ENCODE measurements at places on chromosomes 12 and 14.

- DNase-seq: no peak
These were observed 70.5 kb downstream of the ANO2 start for GRCh38 chr12:5874514-5874913.

- DNase-seq: no peak
These were observed 502.7 kb downstream of the SOX5 start for GRCh38 chr12:23446746-23447145.

DNA sequence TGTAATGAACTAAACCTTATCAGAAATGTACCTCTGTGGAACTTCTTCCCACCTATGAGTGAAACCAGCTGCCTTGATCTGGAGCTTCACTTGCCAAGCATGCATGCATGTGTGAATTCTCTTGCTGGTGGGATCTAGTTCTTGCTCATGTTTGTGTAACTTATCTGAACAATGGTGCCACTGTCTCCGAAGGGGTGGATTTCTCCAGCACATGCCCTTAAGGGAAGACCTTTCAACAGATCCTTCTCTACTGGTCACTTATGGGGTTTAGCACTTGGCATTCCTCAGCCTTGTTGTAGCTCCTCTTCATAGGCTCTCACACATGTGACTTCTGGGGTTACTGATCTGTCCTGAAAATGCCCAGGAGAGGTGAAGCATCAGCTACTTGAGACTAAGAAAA, 25.0 kb downstream of the SMOC1 start:
- DNase-seq: no peak

DNA sequence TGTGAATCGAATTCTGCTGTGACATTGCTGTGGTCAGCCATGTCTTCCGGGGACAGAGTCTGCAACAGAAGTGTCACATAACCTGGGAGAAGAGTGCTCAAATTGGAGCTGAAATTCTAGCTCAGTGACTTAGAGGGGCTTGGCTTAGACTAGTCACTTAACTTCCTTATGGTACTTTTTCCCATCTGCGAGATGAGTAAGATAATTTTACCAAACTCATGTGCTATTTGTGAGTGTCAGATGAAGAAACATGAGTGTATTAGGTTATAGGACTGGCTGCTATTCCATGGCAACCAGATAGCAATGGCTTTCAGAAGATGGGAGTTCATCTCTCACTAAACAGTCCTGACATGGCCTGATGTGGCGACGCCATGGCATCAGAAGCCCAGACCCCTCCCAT, 104.1 kb downstream of the CHST11 start:
- DNase-seq: no peak

DNA sequence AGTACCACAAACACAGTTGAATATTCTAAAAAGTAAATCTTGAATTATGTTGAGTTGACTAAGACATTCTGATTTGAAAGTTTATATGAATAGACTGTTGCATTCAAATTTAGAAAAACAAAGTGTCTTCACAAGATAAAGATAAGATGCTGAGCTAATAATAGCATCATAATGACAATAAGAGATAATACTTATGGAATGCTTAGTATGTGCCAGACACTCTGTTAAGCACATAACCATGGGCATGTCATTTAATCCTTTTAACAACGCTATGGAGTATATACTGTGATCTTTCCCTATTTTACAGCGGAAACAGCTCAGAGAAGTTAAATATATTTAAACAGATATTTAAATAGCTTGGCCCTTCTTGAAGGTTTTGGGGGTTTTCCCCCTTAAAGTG, 163.4 kb downstream of the SRGAP1 start:
- no peak for DNase-seq

- no peak for DNase-seq
These were observed 156.8 kb downstream of the CRADD start for GRCh38 chr12:93833946-93834345.

DNA sequence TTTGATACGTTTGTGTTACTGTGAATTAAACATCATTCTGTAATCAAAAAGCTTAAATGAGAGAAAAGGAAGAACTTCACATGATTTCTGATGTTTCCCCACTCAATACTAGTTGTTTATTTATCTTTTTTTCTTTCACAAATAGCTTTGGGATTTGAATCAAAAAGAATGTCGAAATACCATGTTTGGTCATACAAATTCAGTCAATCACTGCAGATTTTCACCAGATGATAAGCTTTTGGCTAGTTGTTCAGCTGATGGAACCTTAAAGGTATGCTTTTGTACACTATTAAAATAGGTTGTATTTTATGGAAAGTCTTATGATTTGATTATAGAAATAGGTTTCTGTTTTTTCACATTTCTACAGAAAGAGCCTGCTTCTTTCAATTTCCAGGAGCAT, 41.5 kb downstream of the APAF1 start:
- DNase-seq: no peak

DNA sequence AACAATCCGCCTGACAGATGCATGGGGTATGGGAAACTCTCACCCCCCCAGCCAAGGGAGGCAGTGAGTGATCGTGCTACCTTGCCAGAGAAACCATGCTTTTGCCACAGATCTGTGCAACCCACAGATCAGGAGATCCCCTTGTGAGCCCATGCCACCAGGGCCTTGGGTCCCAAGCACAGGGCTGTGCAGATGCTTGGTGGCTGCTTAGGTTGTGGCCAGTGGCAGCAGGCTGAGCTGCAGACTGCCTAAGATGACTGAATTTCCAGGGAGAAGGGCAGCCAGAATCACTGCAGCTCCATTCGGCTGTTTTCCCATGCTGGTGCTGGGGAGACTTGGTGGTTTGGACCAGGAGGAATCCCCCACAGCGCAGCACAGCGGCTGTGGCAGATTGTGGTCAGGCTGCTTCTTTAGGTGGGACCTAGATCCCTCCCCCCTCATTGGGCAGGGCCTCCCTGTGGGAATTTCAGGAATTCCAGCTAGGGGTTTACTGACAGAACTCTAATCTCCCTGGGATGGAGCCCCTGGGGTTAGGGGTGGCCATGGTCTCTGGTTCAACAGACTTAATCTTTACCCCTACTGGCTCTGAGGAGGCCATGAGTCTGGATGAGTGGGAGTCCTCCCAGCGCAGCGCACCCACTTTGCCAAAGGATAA, 264.6 kb upstream of the DAAM1 start:
- DNase-seq: no peak

- DNase-seq: no peak
These were observed 179.0 kb upstream of the IGF1 start for GRCh38 chr12:102659200-102659911.

- DNase-seq: no peak
These were observed 243.1 kb downstream of the RAD51B start for GRCh38 chr14:68062651-68063050.

DNA sequence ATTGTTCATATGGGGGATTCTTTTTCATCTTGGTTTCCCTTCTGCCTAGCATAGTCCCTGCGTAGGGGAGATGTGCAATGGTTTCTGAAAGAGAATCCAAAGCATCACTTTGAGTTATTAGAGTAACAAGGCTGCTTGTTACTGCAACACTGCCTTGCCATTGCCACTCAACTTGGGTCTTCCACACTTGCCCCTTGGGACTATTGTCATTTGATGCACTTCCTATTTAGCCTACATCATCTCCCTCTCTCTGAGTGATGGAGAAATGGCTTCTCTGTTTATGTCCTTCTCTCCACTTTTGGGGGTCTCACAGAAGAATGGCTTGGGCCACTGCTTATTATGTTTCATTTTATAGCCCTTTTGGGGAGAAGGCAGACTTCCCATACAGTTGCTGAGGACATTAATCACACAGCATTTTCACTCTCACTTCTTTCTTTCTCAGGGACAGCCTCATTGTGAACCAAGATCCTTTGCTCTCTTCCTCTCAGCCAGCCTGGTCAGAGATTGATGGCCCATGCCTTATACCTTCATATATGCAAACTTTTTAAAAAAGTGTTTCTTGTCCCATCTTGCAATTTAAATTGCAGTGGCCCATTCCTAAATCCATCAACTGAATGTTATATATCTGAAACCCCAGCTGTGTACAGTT, 50.8 kb upstream of the POC1B start:
- no peak for DNase-seq

DNA sequence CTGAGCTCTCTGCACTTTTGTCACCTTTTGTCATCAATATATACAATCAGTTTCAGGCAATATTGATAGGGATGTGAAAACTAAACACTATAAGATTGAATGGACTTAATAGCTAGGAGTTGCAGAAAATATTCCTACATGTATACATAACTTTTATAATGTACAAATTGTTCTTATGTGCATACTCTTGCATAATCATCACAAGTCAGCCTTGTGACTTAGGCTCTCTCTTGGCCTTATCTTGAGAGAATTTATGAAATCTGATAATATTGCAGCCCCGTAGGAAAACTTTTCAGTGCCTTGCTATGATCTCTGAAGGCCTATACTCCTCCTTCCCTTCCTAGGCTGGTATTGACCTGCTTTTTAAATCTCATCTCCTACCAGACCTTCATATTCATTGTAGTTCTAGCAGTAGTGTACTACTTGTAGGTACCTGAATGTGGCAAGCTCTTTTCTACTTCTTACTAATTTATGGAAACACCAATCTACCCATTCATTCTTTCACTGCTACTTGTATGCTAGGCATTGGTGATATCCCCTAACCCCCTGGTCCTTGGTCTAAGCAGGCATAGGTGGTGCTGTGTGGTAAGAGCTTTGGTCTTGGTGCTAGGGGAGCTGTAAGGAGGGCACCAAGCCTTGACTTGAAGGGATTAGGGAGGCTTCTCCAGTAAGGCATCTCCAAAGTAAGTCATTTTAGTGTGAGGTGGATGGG, 100.0 kb downstream of the PRKCH start:
- no peak for DNase-seq

DNA sequence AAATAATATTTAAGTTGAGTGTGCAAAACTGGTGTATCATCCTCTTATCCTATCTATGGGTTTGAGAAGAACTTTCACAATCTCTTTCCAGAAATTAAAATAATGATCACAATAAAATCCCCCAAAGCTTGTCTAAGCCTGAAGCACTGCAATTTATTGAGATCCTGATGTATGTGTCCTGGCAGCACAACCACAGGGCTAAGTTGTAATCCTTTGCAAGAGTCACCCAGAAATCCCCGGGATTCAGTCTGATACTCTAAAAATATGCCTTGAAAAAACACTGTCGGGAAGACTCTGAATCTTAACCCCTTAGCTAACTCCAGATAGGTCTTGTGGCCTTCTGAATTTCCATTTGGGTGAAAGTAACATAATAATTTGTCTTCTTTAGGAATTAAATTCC, 40.3 kb upstream of the STXBP6 start:
- DNase-seq: no peak

DNA sequence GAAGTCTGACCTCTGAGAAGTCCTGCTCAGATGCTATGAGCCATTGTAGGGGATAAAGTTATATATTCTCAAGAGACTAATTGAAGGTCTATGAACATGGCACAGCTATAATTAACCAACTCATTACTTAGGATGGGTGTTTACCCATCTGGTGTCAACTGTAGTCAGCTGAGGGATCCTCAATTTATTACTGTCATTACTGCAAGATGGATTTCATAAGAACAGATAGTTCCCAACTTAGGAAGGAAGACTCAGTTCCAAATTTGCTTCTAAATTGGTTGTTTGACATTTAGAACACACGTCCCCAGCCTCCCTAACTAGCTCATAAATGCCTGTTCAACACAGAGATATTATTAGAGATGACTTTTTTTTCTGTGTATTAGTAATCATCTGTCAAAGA, 81.4 kb downstream of the FRMD6 start:
- DNase-seq: no peak

DNA sequence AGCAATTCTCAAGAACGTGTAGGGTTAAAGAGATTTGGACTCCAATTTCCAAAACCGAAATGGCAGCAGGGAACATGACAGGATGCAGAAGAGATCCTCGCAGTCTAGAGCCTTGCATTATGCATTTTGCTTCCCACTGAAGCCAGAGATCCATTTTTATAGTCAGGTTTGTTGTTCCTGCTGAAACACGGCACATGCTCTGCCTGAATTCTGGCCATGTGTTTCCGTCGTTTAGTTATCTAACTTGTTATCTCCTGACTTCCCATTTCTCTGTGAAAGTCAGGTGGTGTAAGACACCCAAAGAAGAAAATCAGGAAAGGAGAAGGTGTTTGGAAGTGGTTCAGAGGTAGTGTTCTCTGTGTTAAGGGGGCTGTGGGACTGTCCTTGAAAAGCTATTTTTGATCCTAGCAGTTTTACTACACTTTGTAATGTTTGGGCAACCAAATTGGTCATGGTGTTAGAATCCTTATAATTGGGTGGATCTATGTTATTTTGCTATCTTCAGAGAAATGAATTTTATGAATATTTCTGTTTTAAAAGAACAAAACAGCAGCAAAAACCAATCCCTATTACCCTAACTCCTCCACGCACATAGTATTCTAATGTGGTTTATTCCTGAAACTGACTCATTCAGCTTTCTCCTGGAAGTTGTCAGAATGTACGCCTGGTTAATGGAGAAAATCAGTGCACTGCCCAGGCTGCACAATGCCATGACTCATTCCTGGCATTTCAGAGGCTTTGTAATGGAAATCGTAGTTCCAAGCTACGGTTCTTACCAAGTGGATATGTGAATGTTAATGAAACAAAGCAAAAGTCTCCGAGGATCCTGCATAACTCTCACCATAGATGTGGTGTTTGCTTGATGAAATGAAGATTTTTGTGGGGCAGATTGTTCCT, 110.1 kb downstream of the SAMD4A start:
- DNase-seq: no peak

DNA sequence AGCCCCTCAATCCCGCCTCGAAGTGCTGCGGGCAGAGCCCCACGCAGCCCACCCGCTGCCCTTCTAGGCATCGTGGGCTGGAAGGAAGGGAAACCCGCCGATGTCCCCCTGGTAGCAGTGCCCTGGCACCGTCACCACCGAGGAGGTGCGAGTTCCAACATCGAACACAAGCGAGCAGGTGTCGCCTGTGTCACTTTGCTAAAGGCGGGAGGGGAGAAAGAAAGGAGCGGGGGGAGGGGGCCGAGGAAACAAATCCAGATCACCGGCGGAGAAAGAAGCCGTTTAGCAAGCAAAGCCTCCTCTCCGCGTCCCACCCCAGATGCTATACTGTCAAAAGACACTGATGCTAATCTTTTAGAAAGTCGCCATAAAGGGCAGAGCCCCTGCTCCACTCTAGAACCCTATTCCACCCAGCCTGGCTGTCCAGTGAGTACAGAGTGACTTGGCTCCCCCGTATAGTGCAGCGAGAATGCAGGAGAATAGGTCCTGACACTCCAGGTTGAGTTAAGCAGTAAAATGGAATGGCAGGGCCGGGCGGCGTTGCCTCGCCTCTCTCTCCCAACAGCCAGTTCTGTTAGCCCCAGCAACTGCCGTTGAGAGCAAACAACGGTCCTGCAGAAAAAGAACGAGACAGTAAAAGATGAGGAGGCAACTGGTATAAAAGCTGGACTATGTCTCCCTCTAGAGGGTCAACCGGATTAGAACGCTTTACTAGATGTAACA, 67.9 kb upstream of the USP15 start:
- peak; percentile 56 for DNase-seq

- no peak for DNase-seq
These were observed 85.3 kb downstream of the LRRC74A start for GRCh38 chr14:76911473-76911872.

GRCh38 chr12:106303202-106303820, 778 bp downstream of the TCP11L2 start:
- DNase-seq: peak; percentile 58

- DNase-seq: no peak
These were observed 48.6 kb downstream of the CACNA1C start for GRCh38 chr12:2101359-2101758.

All from dorsolateral prefrontal cortex (tissue), 122 donors.